Brain (organoid and tissue), 16 donors: ENCODE measurements at places on chromosomes 6 and 20.

GRCh38 chr20:46400253-46400652 lies 6.2 kb downstream of the ELMO2 start:
- no peak for DNase-seq

- peak; percentile 74 for DNase-seq
Observed at GRCh38 chr20:50085481-50086365, 27.2 kb downstream of the UBE2V1 start.

- peak; percentile 23 for DNase-seq
Observed at GRCh38 chr20:10665027-10665561, 8.7 kb downstream of the JAG1 start.

DNA sequence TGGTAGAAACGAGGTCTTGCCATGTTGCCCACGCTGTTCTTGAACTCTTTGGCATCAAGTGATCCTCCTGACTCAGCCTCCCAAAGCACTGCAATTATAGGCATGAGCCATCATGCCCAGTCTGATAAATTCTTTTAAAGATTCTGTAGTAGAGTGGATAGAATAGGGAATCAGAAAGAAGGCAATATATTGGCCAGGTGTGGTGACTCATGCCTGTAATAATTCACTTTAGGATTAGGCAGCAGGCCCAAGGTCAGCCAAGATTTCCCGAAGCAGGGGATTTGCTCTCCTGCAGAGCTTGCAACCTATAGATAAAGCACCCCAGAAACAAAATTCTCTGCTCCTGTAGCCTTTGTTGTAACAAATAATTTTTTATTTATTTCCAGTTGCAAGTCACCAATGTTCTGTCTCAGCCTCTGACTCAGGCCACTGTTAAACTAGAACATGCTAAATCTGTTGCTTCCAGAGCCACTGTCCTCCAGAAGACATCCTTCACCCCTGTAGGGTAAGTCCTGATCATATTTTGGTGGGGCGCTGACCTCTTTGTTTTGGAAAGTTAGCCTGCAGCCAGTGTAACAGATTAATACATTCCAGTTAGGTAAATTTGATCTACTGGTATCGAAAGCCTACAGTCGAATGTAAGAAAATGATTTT lies 30.4 kb upstream of the MROH8 start:
- no peak for DNase-seq

DNA sequence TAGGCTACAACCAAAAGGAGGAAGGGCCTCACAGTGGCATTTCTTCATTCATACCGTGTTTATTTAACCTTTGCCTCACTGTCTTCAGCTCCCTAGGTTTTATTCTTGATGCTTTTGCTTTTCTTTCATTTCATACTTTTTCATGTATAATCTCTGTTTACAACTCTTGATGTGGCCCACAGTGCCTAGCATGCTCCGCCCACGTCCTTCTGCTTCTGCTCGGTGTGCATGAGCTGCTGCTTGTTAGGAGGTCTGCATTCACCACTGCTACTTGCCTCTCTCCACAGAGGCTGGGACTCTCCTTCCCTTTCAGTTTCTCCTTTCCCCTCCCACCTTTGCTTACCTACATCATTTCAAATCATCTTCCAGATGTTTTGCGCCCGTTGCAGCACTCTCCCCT lies 147.6 kb downstream of the EYA4 start:
- no peak for DNase-seq

GRCh38 chr6:55250400-55250799 lies 76.1 kb downstream of the HCRTR2 start:
- no peak for DNase-seq

DNA sequence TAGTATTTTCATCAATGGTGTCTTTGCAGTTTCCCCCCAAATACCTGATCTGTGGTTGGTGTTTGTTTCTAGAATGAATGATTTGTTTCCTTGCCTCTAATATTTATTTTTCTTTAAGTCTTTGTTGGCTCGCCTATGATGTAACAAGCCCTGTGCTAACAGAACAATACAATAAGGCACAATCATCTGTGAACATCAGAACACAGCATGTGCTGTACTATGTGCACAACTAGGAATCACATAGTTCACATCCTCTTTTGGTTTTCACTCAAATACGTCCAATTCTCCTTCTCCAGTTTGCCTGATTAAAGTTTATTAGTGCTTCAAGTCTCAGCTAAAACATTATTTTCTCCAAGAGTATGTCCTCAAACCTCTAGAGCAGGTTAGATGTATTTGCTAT lies 613.1 kb downstream of the EPHA7 start:
- no peak for DNase-seq

DNA sequence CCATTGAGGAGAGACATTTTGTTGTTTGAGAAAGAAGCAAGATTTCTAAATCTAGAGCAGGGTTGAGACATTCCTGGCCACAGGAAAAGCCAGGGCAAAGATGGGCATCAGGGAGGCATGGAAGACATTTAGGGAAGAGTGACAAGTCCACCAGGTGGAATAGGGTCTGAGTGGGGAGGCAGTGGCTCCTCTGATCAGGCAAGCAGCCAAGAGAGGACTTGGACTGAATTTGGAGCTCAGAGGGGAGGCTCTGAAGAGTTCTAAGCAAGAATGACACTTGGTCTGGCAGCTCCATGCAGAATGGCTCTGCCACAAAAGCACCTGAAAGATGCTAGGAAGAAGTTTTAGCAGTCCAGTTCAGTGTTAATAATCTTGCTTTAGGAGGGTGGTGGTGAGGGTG lies 120.8 kb downstream of the FYN start:
- DNase-seq = no peak

- no peak for DNase-seq
Observed at GRCh38 chr20:3121955-3122610, 37.6 kb upstream of the AVP start.

DNA sequence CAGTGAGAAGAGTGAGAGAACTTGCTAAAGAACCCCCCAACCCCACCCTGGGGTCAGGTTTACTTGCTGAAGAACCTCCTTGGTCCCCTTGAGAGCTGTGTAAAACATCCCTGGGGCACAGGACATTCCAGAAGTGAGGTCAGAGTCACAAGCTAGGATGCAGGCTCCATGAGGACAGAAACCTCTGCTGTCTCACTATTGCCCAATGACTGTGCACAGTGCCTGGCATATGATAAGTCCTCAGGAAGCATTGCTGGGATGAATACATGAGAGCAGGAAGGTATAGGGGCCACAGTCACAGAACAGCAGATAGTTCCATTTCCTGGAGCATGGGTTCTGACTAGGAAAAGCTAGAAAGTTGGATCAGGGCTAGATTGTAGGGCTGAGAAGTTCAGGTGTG lies 18.4 kb downstream of the NT5E start:
- no peak for DNase-seq

DNA sequence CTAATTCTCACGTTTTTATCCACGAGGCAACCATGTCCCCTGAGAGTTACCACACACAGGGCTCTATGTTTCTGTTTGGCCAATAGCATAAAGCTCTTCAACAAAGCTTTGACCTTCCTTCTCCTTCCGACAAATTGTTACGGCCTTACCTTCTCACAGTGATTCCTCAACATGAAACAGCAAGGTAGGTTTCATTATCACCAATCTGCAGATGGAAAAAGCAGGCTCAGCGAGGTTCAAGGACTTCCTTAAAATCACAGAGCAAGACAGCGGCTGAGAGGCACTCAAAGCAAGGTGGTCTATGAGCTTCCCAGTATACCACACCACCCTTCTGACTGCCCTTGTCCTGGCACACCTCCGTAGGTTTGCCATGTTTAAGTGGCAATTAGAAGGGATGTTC lies 360.0 kb downstream of the CD83 start:
- DNase-seq = no peak

GRCh38 chr20:24633026-24633425 lies 163.6 kb downstream of the SYNDIG1 start:
- DNase-seq = no peak

DNA sequence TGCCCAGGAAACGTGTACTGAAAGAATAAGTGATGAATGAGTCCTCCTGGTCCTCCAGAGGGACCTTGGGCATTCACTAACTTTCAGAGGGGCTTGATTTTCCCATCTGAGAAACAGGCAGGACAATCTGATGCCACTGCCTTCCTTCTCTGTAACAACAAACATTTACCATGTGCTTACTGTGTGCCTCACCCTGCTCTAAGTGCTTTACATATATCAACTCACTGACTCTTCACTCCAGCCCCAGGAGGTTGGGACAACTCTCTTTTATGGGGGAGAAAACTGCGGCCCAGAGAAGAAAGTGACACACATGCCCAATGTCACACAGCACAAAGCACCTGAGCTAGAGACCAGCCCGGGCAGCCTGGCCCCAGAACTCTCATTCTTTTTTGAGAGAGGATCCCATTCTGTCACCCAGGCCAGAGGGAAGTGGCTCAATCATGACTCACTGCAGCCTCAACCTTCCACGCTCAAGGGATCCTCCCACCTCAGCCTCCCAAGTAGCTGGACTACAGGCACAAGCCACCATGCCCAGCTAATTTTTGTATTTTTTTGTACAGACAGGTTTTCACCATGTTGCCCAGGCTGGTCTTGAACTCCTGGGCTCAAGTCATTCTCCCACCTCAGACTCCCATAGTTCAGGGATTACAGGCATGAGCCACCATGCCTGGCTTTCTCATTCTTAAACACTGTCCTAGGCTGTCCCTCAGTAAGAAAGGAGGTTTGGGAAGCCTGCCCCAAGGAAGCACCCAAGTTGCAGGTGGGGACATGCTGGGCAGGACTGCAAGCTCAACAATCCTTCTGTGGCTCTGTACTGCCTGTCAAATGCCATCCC lies 38.0 kb downstream of the NOL4L start:
- DNase-seq = no peak

GRCh38 chr20:12409501-12409900 lies 491.8 kb downstream of the BTBD3 start:
- DNase-seq = no peak

- no peak for DNase-seq
Observed at GRCh38 chr6:39050453-39051112, 2.0 kb downstream of the GLP1R start.

DNA sequence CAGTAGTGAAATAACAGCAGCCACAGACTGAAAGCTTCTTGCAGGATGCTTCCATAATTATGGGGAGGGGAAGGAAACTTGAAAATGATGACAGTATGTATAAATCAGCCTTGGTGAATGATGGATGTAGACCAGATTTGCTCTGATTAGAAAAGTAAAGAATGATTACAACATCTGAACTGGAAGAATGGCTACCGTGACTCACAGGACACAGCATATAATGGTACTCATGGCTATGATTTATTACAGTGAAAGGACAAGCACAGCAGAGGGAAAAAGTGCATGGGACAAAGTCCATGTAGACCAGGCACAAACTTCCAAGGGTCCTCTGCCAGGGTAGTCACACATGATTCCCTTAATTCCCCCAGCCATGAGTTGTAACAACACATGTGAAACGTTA lies 70.7 kb upstream of the POPDC3 start:
- DNase-seq = no peak

DNA sequence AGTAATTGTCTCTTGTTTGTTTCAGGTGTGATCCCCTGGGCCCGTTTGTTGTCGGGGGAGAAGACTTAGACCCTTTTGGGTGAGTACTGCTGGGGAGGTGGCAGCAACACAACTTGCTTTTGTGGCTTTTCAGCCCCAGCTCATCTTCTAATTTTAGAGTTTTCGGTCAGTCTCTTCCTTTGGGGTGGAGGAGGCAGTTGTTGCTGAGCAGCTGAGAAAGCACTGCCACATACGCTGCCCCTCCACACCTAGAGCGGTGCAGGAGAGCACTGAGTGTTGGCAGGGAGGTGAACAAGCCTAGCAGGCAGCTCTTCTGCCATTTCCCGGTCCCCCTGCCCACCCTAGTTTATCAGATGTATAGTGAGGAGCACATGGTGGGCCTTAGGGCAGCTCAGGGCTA lies 21.7 kb downstream of the TMEM74B start:
- no peak for DNase-seq

GRCh38 chr20:37334450-37334849 lies 11.5 kb upstream of the SRC start:
- no peak for DNase-seq

- no peak for DNase-seq
Observed at GRCh38 chr20:35181731-35182130, 9.9 kb downstream of the PROCR start.

- no peak for DNase-seq
Observed at GRCh38 chr6:123802351-123802696, 1.3 kb upstream of the NKAIN2 start.

- no peak for DNase-seq
Observed at GRCh38 chr6:162290846-162291465, 436.6 kb downstream of the PRKN start.

DNA sequence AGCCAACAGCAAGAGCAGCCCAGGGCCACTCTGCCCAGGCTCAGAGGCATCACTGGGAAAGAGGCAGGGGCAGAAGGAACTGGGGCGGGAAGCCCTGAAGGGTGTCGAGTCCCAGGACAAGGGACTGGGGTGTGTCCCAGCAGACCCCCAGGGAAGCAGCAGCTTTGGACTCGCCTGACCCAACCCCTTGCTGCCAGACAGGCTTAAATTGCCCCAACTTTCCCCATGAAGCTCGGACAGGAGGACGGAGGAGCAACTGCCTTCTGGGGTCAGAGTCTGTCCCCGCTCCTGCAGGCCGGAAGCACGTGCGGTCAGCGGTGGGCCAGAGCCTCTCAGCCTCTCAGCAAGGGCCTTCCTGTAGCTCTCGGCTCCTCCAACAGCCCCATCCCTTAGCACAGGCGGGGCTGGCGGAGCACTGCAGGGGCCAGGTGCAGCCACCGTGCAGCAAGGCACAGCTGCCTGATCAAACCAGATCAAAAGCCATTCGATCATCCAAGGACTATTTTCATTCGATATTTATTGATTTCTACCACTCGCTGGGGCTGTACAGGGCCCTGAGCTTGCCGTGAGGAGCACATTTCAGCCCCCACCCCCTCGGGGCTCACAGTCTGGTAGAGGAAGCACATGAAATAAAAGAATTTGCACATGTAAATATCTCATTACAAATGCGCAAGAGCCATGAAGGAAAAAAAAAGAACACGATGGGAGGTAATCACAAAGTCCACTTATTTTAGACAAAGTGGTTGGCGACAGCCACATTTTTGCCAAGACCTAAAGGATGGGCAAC lies 31.8 kb upstream of the STX16 start:
- no peak for DNase-seq

- DNase-seq = no peak
Observed at GRCh38 chr20:51529081-51529681, 13.3 kb downstream of the NFATC2 start.

- DNase-seq = no peak
Observed at GRCh38 chr20:36384022-36384619, 78.0 kb downstream of the DLGAP4 start.

- DNase-seq = no peak
Observed at GRCh38 chr6:136464148-136464547, 86.1 kb downstream of the MAP7 start.

- no peak for DNase-seq
Observed at GRCh38 chr6:144741659-144742058, 456.5 kb downstream of the UTRN start.

GRCh38 chr6:11975353-11975977 lies 36.6 kb upstream of the HIVEP1 start:
- DNase-seq = no peak

DNA sequence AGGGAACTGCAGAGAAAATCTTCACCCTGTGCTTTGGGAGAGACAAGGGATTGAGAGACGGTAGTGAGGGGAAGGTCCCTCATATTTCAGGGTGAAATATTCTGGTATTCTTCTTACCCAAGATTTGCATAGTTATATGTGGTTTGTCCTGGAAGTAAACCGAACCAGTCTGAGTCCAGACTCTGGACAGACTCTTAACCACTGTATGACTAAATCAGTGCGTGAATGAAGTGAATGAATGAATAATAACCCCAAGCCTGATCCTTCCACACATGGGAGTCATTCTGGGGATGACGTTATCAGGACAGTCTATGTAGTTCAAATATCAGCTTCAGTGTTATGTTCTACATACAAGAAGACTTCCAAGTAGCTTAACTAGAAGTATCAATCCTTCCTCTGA lies 690.7 kb downstream of the KIF16B start:
- no peak for DNase-seq
